ENCODE measurements at places on chromosomes 1 and 21.
A peak's percentile ranks its signal among the peaks of the same experiment; 100 is the strongest.

GRCh38 chr1:221712198-221712684 is 29.6 kb downstream of the DUSP10 start:
- peak; percentile 91 for DNase-seq

- DNase-seq: no peak
These were observed 118.0 kb upstream of the BARHL2 start for GRCh38 chr1:90834886-90835660.

- DNase-seq: no peak
These were observed 239.9 kb downstream of the PAPPA2 start for GRCh38 chr1:176702901-176703300.

GRCh38 chr1:201707656-201708055 is 121.3 kb upstream of the IPO9 start:
- no peak for DNase-seq

- no peak for DNase-seq
These were observed 431 bp downstream of the CLCN6 start for GRCh38 chr1:11806307-11806936.

DNA sequence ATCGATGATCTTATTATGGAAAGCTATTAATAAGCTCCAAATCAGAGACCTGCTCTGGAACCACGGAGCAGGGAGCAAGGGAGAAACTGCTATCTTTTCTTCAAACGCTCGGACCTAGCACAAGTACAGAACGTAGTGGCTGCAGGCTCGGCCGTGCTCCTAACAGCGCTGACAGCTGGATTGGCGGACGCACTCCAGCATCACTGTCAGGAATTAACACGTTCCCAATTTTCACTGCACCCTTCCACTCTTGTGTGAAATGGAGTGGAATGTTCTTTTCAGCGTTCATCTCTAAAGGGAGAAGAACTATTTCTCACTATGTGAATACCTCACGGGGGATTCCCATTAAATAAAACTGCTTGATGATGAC is 106.9 kb downstream of the ZNF281 start:
- no peak for DNase-seq

DNA sequence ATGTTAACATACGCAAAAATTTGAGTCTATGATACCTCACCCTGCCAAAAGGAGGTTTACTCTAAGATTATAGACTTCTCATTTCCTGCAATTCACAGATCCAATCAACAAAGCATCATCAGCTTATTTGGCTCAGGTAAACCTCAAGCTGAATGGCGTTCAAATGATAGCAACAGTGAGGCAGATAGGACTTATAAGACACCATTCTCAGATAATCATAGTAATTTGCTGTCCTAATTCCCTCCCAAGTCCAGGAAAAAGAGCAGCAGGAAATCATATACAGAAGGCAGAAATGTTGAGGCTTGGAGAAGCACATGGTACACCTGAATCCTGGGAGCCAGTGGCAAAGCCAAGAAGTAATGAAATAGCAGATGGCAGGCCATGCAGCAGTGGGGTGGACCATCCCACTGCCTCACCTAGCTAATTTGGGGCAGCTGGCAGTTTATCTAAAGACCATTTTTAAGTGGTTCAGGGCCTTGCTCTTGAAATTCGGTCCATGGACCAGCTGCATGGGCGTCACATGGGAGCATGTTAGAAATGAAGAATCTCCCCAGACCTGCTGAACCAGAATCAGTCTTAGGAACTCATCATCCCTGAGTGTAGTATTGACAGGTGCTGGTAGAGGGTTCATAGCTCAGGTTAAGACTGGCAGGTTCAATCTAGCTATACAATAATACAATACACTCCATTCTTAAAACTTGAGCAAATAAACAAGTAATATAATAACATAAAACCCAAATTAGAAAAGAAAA is 57.7 kb downstream of the ASTN1 start:
- no peak for DNase-seq

GRCh38 chr1:90925928-90926869 is 95.6 kb downstream of the ZNF644 start:
- DNase-seq: peak; percentile 6

DNA sequence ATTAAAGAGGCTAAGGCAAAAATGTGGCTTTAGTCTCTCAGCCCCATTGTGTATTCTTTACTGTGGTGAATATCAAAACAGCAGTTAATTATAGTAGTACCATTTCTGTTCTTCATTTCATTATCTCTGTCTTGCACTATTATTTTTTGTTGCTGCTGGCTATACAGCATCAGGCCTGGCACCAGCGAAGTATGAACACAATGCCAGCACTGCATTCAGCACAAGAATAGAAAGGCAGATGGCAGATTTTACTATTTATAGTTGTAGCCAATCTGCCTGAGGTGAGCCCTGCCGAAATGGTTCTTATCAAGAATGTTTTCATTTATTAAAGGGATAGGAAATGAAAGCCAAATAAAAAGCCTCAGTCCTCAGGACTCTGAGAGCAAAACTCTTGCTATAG is 72.1 kb downstream of the GPR52 start:
- DNase-seq: no peak

DNA sequence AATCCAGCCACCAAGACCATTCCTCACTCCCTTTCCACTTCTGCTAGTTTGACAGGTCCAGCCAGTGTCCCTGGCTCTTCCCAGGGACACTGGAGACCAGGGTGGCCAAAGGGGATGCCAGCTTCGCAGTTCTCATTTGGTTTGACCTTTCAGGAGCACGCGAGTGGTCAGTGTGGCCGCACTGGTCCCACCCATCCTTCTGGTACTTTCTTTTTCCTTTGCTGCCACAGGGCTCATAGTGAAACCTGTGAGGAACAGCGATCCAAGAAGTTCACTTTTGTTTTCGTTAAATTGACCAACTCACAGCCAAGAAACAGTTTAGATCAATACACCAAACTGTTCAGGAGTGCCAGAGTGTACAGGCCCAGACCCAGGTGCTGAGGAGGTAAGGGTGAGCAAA is 14.4 kb upstream of the EVA1B start:
- DNase-seq: no peak

GRCh38 chr1:205497351-205497750 is 7.1 kb upstream of the CDK18 start:
- DNase-seq: no peak

GRCh38 chr1:36778740-36779139 is 255.6 kb downstream of the GRIK3 start:
- no peak for DNase-seq
